ENCODE measurements at places on chromosomes 3 and 15. TPM values are rescaled to one million over a fixed set of nuclear protein-coding genes. Genes with fewer than 3 reads are reported as not detected.

DNA sequence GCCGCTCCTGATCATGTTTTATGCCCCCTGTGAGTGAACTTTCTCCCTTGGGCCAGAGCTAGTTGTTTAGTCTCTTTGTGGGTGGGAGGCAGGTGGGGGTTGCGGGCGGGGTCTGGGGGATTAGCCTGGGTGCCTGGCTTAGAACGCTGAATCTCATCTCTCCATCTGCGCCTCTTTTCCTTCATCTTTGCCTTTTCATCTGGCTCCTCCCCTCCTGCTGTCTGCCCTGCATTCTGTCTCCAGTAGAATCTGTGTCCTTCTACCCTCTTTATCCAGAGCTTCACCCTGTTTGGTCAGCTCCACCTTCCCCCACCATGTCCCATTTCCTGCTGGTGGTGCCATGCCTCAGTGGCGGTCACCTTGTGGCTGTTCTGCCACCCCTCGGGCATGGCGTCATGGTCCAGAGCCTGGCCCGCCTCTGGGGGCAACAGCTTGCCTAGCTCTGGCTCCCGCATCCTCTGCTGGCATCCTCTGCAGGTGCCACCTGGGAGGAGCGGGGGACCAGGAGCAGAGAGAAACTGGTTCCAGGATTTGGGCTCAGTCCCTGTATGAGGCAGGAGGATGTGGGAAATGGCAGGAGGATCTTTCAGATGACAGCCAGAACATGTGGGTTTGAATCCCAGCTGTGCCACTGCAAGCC lies 44.3 kb downstream of the PDIA5 start:
- no peak for DNase-seq

DNA sequence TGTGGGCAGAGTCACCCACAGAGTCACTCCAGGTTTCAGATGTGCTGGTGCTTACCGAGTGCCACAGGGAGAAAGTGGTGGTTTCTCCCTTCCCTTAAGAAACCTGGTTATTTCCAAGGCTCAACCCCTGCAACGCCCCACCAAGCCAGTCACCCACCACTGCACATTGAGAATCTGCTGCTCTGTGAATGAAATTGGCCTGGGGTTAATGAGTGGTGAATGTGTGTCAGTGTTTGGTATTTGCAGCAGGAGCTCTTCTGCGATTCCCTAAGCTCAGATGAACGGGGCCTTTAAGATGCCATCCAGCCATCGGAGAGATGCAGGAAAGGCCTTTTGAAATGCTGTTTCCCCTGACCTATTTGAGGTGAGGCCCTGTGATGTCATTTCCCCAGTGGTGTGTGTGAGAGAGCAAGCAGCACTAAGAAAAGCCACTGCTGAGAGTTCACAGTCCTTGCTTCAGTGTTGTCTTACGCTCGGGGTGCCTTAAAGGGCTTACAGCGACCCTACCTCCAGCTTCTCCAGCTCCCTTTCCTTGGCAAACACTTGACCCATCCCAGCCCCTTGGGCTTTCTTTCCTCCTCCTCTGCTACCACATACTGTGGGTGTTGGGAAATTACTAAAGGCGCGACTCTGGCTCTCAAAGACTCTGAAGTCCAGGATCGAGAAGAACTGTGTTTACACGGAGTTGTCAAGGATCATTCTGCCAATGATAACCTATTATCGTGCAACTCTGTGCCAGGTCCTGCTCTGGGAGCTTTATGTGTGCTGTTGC lies 68.9 kb downstream of the SMAD3 start:
- DNase-seq: peak; percentile 75

DAZL gene
- total RNA-seq: not detected

TNNC1 gene
- total RNA-seq: 6.6 TPM

GRCh38 chr15:25246641-25247406 lies 192.0 kb downstream of the UBE3A start:
- no peak for DNase-seq

ACTRT3 gene
- total RNA-seq: 2.1 TPM

- no peak for DNase-seq
Measured at GRCh38 chr15:75456710-75457109, 5.2 kb upstream of the SIN3A start.

C3orf80 gene
- 0.11 TPM for total RNA-seq
